ENCODE measurements at places on chromosomes 16 and 17.

GRCh38 chr16:57264950-57265371 is 19.5 kb downstream of the PLLP start:
- no peak for DNase-seq

GRCh38 chr17:40069751-40070708 is 7.3 kb downstream of the THRA start:
- DNase-seq: no peak

GRCh38 chr17:2214047-2214928 is 89.3 kb downstream of the SMG6 start:
- DNase-seq: no peak

DNA sequence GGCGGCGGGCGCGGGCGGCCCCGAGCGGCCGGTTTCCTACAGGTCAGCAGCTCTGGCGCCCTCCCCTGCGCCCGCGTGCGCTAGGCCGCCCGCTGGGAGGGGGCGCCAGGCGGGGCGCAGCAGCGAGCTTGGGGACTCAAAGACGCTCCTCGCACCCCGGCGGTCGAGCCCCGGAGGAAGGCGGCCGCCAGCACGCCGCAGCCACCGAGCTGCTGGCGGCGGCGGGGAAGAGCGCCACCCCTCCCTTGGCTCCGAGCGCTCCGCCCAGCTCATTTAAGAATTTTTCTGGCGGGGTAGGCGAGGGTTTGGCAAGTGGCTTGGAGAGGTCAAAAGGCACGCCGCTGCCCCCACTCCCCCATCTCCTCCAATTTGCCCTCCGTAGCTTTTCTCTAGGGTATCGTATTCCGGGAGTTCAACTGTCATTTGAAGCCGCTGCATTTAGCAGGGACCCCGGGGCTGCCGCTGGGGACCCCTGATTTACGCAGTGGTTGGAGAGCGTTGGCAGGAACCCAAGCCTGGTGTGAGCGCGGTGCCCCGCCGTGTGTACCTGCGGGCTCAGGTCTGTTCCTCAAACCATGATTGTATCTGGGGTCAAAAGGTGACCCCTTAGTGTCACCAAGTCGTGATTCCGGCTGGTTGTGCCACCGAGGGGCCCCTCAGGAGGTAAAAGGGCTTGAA is 59.5 kb upstream of the GSE1 start:
- no peak for DNase-seq

DNA sequence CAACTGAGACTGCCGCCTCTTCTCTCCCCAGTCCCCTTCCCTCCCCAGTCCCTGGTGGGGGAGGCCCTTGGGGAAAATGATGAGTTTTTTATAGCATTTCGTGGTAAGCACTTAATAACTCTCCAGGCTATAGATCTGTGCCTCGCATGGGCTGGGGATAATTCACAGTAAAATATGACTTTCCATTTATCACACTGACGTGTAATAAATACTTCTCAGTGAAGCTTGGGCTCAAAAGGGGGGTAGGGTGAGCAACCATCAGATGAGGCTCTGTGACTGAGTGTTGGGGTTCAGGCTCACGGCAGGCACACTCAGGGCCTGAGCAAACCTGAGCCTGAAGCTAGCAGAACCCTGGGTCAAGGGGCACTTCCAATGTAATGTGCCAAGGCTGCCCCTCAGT is 101.6 kb downstream of the CCT6B start:
- no peak for DNase-seq

- DNase-seq: no peak
Measured at GRCh38 chr16:52068447-52069074, 478.4 kb downstream of the TOX3 start.

Data from AG09319 (cell line).